ENCODE measurements at places on chromosomes 11 and 22.

DNA sequence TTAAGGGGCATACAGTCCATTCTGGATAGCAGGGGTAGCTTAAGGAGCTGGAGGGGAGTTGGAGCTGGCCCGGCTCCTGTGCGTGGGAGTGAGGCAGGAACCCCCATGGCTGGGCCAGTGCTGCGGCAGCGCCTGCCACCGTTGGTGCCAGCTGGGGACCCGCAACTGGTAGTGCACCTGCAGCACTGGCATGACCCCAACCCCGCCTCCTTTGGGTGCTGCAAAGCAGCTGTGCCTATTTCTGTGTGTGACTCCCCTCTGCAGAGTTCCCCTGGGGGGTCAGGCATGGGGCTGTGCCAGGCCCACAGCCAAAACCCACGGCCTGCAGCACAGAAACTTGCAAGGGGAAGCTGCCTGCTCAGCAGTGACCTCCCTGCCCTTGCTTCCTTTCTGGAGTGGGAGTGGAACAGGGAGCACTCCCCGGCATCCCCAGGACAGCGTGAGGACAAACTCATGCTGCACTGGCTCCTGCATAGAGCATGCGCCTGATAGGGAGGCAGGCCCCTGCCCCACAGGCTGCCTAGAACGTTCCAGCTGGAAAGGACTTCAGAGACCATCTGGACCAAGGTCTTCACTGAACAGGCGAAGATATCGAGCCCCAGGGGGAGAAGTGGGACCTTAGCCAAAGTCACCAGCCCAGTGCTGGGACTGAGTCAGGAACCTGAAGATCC lies 26.2 kb upstream of the RAB1B start:
- H3K4me1 ChIP-seq: peaks cover 2% of the 10 kb centered on the region
- peaks cover 74% of the 10 kb centered on the region for H3K36me3 ChIP-seq
- no peaks in the 10 kb centered on the region for H3K27me3 ChIP-seq
- no peak overlapping the region for H3K4me3 ChIP-seq
- H3K27ac ChIP-seq: peak overlapping the region; percentile 35
- DNase-seq: no peak

DNA sequence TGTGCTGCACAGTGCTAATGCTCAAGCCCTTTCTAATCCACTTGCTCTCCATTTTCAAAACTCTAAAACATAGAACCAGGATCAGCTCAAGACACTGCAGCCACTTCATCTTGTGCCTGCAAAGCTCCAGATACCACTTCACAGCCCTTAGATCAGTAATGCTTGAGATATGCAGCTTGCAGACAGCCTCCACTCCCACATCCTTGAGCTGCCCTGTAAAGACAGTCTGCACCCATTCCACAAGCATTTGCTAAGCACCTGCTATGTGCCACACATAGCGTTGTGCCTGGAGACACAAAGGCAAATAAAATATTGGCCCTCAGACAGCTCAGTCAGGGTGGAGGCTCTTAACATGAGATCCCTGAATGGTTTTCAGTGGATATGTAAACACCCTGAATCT lies 192.5 kb upstream of the SNX19 start:
- no peak overlapping the region for H3K4me3 ChIP-seq
- no peaks in the 10 kb centered on the region for H3K27me3 ChIP-seq
- H3K4me1 ChIP-seq: no peaks in the 10 kb centered on the region
- no peak overlapping the region for H3K27ac ChIP-seq
- no peak for DNase-seq

DNA sequence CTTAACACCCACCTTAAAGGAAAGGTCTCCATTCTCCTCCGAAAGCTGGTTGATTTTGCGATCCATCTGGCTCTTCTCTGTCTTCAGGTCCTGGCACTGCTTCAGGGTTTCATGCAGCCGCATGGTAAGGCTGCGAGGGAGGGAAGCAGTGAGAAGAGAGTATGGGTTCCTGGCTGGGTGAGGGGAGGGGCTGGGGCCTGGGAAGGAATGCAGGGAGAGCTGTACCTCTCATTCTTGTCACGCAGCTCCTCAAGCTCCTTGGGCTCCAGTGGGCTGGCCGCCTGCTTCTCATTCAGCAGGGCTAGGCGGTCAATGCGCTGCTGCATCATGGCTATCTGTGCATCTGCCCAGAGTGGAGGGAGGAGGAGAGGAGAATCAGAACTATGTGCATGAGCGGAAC lies 19.5 kb downstream of the IL18BP start:
- no peaks in the 10 kb centered on the region for H3K27me3 ChIP-seq
- H3K4me1 ChIP-seq: no peaks in the 10 kb centered on the region
- peaks cover 95% of the 10 kb centered on the region for H3K36me3 ChIP-seq

- DNase-seq: no peak
- no peaks in the 10 kb centered on the region for H3K27me3 ChIP-seq
These were observed 122.6 kb downstream of the SIK3 start for GRCh38 chr11:116975661-116976060.

DNA sequence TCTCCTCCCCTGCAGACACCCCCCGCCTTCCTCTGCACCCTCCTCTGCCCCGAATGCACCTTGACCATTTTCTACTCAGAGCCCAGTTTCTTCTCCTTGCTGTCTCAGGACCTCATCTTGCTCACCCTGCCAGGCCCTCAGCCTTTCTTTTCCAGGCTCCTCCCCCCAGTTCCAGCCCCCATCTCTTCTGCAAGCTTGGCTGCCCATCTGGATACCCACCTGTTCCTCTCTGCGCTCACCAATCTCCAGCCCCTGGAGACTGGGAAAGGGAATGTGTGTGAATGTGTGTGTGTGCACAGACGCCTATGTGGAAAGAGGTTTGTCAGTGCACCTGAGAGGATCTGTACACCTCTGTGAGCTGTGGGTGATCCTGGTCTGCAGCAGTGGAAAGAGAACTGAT lies 36.4 kb downstream of the SLC22A12 start:
- H3K27ac ChIP-seq: peak overlapping the region; percentile 37
- DNase-seq: no peak
- H3K4me3 ChIP-seq: no peak overlapping the region
- H3K36me3 ChIP-seq: no peaks in the 10 kb centered on the region
- peaks cover 21% of the 10 kb centered on the region for H3K4me1 ChIP-seq

DNA sequence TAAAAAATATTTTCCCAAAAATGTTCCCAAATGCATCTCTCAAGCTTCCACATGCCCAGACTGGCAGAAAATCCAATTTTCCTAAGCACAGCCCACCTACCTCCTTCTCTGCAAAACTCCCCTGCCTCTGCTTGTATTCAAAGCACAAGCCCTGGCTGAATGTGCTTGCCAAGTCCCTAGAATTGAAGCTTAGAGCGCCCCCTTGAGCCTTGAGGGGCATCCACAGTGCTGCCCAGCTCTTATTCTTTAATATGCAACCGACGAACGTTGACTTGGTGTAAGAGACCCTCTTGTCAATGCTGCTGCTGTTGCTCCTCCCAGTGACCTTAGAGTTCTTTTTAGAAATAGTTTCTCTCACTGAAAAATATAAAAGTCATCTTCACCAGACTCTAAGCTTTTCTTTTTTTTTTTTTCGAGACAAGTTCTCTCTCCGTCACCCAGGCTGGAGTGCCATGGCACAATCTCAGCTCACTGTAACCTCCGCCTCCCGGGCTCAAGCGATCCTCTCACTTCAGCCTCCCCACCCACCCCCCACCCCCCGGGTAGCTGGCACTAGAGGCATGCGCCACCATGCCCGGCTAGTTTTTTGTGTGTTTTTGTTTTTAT lies 63.5 kb upstream of the CAPRIN1 start:
- no peak overlapping the region for H3K27ac ChIP-seq
- no peak overlapping the region for H3K4me3 ChIP-seq
- no peaks in the 10 kb centered on the region for H3K36me3 ChIP-seq
- peaks cover 3% of the 10 kb centered on the region for H3K4me1 ChIP-seq
- DNase-seq: peak; percentile 29

- H3K27me3 ChIP-seq: no peaks in the 10 kb centered on the region
- no peaks in the 10 kb centered on the region for H3K4me1 ChIP-seq
- H3K36me3 ChIP-seq: peaks cover 91% of the 10 kb centered on the region
- no peak for DNase-seq
- H3K4me3 ChIP-seq: no peak overlapping the region
These were observed 21.8 kb upstream of the CDC42EP2 start for GRCh38 chr11:65292890-65293289.

GRCh38 chr11:19867064-19867463 lies 154.4 kb downstream of the NAV2 start:
- no peak overlapping the region for H3K4me3 ChIP-seq
- no peak for DNase-seq
- no peak overlapping the region for H3K27ac ChIP-seq
- H3K4me1 ChIP-seq: no peaks in the 10 kb centered on the region

DNA sequence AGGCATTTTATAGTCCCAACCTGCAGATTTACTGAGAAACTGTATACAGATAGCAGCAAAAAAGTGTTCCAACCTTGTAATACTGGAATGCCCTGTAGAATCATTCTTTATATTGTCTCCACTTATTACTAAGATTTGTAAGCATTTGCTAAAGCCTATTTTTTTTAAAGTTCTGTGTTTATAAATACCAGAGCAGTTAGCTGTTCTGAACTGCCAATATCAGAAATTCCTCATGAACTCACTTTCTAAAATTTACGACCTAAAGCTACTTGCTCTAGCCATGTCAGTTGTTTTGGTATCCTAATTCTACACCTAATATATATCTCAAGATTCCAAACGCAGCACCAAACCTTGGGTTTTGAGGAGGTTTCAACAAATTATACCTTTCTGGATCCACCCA lies 103.2 kb downstream of the C11orf65 start:
- no peaks in the 10 kb centered on the region for H3K27me3 ChIP-seq
- H3K4me3 ChIP-seq: no peak overlapping the region
- peaks cover 56% of the 10 kb centered on the region for H3K36me3 ChIP-seq
- H3K4me1 ChIP-seq: no peaks in the 10 kb centered on the region
- H3K27ac ChIP-seq: no peak overlapping the region

- no peak for DNase-seq
- peak overlapping the region; percentile 72 for H3K4me3 ChIP-seq
- H3K36me3 ChIP-seq: peaks cover 78% of the 10 kb centered on the region
- H3K27ac ChIP-seq: peak overlapping the region; percentile 99
- H3K4me1 ChIP-seq: peaks cover 91% of the 10 kb centered on the region
These were observed 14.9 kb downstream of the RAC2 start for GRCh38 chr22:37229012-37229804.

GRCh38 chr11:22677153-22677903 lies 10.9 kb downstream of the GAS2 start:
- H3K27me3 ChIP-seq: peaks cover 16% of the 10 kb centered on the region
- H3K36me3 ChIP-seq: no peaks in the 10 kb centered on the region
- no peaks in the 10 kb centered on the region for H3K4me1 ChIP-seq

GRCh38 chr11:65419460-65419771 lies 3.2 kb upstream of the NEAT1 start:
- no peak for DNase-seq
- peak overlapping the region; percentile 100 for H3K27ac ChIP-seq
- H3K4me3 ChIP-seq: peak overlapping the region; percentile 87
- H3K4me1 ChIP-seq: peaks cover 73% of the 10 kb centered on the region

- H3K36me3 ChIP-seq: peaks cover 13% of the 10 kb centered on the region
- H3K27ac ChIP-seq: peak overlapping the region; percentile 71
- DNase-seq: no peak
- no peaks in the 10 kb centered on the region for H3K27me3 ChIP-seq
- no peak overlapping the region for H3K4me3 ChIP-seq
- H3K4me1 ChIP-seq: peaks cover 28% of the 10 kb centered on the region
These were observed 52.3 kb upstream of the GAB2 start for GRCh38 chr11:78469896-78470295.

GRCh38 chr11:116647305-116648080 lies 125.3 kb downstream of the BUD13 start:
- DNase-seq: no peak
- no peaks in the 10 kb centered on the region for H3K36me3 ChIP-seq

DNA sequence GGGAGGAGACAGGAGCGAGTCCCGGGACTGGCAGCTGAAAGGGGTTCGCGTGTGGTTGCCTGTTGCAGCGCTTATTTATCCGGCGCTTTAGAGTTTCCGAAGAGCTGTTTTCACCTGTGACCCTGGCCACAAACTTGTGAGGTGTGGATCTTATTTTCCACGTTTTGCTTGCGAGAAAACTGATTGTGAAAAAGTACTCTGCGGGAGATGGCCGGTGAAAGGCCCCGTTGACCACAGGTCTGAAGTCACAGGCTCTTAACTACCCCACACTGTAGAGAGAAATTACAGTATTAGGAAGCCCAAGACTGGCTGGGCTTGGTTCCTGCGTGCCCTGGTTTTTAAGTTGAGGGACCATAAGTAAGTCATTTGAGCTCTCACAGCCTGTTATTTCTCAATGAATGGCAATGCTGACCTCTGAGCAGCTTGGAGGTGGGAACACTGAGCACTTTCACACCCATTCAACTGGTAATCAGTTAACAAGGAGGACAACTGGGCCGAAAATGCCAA lies 379 bp upstream of the RAB38 start:
- no peak overlapping the region for H3K27ac ChIP-seq
- no peak for DNase-seq
- H3K27me3 ChIP-seq: peaks cover 17% of the 10 kb centered on the region
- H3K4me1 ChIP-seq: peaks cover 10% of the 10 kb centered on the region
- no peaks in the 10 kb centered on the region for H3K36me3 ChIP-seq
- no peak overlapping the region for H3K4me3 ChIP-seq

GRCh38 chr11:45470151-45470793 lies 184.1 kb upstream of the SYT13 start:
- no peaks in the 10 kb centered on the region for H3K27me3 ChIP-seq
- no peaks in the 10 kb centered on the region for H3K36me3 ChIP-seq
- no peak overlapping the region for H3K4me3 ChIP-seq
- H3K4me1 ChIP-seq: no peaks in the 10 kb centered on the region
- no peak overlapping the region for H3K27ac ChIP-seq

DNA sequence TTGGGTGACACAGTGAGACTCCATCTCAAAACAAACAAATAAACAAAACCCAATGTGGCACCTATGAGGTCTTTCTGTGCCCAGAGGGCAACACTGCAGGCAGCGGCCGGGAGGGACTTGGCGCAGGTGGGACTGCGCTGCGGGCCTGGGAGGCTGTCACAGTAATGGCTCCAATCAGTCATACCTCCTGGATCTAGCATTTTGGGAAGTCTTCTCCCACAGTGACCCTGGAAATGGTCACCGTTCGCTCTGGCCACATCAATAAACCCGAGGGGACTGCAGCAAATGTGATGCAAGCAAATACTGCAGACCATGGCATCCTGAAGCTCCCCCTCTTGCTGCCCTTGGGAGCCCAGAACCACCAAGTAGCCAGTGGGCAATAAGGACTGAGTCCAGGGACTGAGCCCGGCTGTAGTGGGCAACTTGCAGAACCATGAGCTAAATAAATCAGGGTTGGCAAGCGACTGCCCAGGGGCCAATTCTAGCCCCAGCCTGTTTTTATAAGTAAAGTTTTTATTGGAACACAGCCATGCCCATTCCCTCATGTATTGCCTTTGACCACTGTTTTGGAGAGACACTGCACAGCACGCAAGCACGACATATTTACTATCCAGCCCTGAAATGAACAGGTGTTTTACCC lies 15.4 kb downstream of the SHANK2 start:
- H3K27ac ChIP-seq: no peak overlapping the region
- no peaks in the 10 kb centered on the region for H3K36me3 ChIP-seq
- peaks cover 17% of the 10 kb centered on the region for H3K27me3 ChIP-seq
- no peak for DNase-seq

Data from activated B cell treated with CpG ODN at 0.5 μM for 24 hours (primary cell).